ENCODE measurements at places on chromosomes 5 and 9. TPM values are rescaled to one million over a fixed set of nuclear protein-coding genes. Genes with fewer than 3 reads are reported as not detected.

Gene MAST4
- 83.3 TPM for total RNA-seq

Gene CDC26
- total RNA-seq: 32.9 TPM

Gene ATP6V1G1
- 112 TPM for total RNA-seq

Gene CDK7
- total RNA-seq: 47.6 TPM

Gene GMCL2
- total RNA-seq: not detected

Gene FAM193B
- 30.1 TPM for total RNA-seq

Gene ARID3C
- total RNA-seq: 0.33 TPM

Gene PCDHGA12
- 12.0 TPM for total RNA-seq

Gene PCDHGA6
- total RNA-seq: 7.2 TPM

Gene ZNF484
- 10.8 TPM for total RNA-seq

Gene CBY3
- total RNA-seq: not detected

Gene HNRNPAB
- total RNA-seq: 141 TPM

Gene CARTPT
- not detected for total RNA-seq

Gene SPINK4
- total RNA-seq: not detected

Gene TLX3
- total RNA-seq: not detected

Gene RECK
- 14.1 TPM for total RNA-seq

Gene ZBED3
- total RNA-seq: 7.8 TPM

Gene RNF180
- 13.1 TPM for total RNA-seq

Gene SLC46A2
- not detected for total RNA-seq

Gene ADGRD2
- not detected for total RNA-seq

Gene IL13
- total RNA-seq: not detected

Gene AJM1
- total RNA-seq: 0.65 TPM

Gene GPX8
- total RNA-seq: 80.4 TPM

Gene FBN2
- total RNA-seq: 5.9 TPM

Gene ACER2
- total RNA-seq: 13.5 TPM

Gene FYB1
- not detected for total RNA-seq

Gene SLC36A3
- not detected for total RNA-seq

Gene KCNT1
- total RNA-seq: not detected

Gene RAD17
- 19.5 TPM for total RNA-seq

Gene GLRA1
- not detected for total RNA-seq

Gene PDE8B
- 0.10 TPM for total RNA-seq

Gene NAA35
- 23.8 TPM for total RNA-seq

Gene RLN2
- not detected for total RNA-seq

Measured in vein endothelial cell (primary cell).